ENCODE measurements at places on chromosomes 16 and 17.

DNA sequence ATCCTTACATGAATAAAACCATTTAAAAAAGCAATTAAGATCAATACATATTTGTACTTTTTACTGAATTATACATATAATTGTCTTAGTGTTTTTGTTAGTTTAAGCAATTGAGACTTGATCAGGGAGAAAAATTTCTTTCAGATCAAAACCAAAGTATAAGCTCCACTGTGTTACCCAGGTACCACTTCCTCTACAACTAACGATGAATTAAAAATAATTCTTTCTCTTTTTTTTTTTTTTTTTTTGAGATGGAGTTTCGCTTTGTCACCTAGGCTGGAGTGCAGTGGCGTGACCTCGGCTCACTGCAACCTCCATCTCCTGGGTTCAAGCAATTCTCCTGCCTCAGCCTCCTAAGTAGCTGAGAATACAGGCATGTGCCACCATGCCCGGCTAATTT lies 6.8 kb downstream of the FBXO47 start:
- DNase-seq = no peak

GRCh38 chr17:71986886-71987285 lies 133.9 kb upstream of the SOX9 start:
- DNase-seq = no peak

GRCh38 chr17:58059141-58059540 lies 24.1 kb upstream of the DYNLL2 start:
- no peak for DNase-seq

DNA sequence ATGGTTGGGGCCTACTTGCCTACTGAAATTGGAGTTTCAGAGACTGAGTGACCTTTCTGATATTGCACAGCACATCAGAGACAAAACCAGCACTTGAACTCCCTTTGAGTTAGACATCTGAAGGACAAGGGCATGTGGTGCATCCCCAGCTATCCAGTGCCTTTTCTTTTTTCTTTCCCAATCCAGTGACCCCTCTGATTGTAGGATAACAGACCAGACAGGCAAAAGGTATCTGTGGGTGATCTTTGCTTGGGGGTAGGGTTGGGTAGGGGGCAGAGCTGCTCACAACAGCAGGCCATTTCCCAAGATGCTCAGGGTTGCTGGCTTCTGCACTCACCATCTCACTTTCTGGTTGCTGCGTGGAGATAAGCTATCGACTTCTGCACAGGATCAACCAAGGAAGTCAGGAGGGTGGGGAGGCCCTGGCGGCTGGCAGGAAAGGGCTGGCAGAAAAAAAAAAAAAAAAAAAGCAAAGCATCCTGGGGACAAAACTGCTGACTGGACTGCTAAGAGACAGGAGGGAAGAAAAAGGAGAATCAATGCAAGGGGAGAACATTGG lies 42.2 kb downstream of the HOXB1 start:
- no peak for DNase-seq

DNA sequence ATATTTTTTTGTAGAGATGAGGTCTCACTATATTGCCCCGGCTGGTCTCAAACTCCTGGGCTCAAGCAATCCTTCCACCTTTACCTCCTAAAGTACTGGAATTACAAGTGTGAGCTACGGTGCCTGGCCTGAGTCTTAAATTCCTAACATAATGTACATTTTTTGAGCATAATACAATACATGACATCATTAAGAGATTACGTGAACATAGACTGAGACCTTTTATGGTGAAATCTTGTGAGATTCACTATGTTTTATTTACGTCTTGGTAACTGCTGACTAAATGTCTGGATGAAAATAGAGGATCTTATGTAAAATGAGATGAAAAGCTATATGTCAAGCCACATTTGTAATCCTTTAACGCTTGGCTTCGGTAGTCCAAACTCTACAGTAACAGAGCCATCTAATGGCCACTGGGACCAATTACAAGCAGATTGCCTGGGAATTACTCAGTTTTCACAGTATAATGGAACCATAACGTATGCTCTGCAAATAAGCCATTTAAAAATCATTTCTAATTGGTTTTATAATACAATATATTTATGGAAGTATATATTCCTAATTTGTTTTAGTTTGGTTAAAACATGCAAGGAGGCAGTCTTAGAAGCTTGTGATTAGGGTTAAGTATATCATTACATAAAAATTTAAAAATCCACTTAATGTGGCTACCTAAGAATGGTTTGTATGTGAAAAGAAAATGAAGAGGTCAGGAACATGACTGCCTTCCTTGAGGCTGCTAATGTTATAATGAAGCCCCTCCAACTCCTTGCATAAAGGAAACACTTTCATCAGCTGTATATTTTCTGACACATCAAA lies 8.1 kb upstream of the EFCAB13 start:
- DNase-seq = no peak

GRCh38 chr16:78364556-78364880 lies 265.1 kb downstream of the WWOX start:
- DNase-seq = no peak

DNA sequence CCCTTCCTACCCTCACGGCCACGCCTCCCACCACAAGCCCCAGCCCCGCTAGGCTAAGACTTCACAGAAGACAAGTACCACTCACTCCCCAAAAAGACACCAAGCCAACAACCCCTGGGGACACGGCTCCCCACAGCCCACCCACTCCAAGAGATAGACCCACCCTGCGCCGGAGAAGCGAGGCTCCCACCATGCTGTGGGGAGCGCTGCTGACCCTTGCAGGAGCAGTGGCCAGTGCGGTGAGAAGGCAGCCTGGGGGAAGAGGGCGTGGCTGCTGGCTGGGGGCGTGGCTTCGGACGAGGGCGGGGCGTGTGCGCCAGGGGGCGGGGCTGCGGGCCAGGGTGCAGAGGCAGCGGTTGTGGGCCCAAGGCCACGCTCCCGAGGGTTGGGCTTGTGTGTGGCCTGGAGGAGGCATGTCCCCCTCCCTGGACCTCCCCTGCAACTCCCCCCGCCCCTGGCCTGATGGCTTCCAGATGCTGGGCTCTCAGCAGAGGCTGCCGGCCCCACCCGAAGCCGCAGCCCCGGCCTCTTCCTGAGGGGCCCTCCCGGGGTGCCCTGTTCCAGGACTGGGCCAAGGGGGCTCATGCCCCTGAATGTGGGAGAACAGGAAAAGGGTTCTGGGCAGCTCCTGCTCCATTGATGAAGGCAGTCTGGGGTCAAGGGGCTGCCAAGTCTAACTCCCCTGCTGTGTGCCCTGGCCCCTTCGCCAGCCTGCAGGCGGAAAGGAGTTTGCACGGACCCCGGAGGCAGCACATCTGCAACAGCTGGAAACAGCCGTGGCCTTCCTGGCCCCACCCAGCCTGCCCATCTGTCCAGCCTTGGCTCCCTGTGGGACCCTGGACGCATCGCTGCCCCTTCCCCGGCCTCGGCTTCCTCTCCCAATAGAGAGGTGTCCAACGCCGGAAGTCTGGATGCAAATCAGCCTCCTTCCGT lies 9.1 kb downstream of the TFAP4 start:
- DNase-seq = no peak

- no peak for DNase-seq
These were observed 37.9 kb downstream of the CMIP start for GRCh38 chr16:81482329-81483063.

DNA sequence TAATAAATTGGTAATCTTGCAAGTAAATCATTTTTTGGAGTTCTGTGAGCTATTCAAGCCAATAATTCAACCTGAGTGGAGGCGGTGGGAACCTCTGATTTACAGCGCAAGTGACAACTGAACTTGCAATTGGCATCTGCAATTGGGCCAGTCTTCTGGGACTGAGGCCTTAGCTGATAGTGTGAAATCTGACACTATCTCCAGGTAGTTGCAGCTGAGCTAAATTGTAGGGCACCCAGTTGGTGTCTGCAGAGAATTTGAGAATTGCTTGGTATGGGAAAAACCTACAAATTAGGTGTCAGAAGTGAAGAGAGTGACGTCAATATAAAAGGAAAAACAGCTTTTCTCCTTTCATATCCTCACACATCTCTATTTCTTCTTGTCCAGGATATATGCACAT lies 1633.6 kb upstream of the GOT2 start:
- DNase-seq = no peak

- no peak for DNase-seq
These were observed 75.1 kb downstream of the GRIN2A start for GRCh38 chr16:10107081-10107480.

DNA sequence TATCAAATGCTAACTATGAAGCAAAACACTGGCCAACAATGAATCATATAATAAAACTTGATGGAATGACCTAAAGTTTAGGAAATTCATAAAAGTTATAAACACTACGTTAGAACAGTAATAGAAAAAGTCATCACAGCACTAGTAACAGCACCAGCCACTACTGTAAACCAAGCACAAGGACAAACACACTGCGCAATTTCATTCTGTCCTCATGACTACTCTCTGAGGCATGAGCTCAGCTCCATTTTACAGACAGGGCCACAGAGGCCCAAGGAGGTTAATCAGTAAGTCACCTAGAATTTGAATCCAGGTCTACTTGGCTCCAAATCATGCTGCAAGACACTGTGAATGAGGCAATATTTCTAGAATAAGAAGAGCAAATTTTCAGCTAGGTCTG lies 13.4 kb downstream of the EMC8 start:
- no peak for DNase-seq

- no peak for DNase-seq
These were observed 147.1 kb downstream of the RPTOR start for GRCh38 chr17:80691784-80692183.

DNA sequence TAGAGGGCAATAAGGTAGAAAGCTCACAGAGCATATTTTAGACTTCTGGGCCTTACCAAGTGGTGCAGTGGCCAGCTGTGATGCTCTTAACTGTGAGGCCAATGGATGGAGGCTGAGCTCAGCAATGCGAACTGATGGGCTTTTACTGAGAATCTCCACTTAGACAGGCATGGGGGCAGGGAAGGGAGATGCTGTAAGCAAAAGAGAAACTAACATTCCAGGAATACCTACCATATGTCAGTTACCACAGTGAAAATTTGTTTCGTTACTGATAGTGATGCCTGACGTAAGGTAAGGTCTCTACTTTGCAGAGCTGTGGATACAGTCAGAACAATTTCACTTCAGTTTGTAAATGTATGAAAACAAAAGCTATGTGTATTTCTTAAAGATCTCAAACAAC lies 250.6 kb upstream of the ZFHX3 start:
- DNase-seq = no peak

- no peak for DNase-seq
These were observed 13.9 kb downstream of the MMP2 start for GRCh38 chr16:55492756-55493380.

GRCh38 chr17:17120294-17120693 lies 78.0 kb downstream of the MPRIP start:
- DNase-seq = no peak

DNA sequence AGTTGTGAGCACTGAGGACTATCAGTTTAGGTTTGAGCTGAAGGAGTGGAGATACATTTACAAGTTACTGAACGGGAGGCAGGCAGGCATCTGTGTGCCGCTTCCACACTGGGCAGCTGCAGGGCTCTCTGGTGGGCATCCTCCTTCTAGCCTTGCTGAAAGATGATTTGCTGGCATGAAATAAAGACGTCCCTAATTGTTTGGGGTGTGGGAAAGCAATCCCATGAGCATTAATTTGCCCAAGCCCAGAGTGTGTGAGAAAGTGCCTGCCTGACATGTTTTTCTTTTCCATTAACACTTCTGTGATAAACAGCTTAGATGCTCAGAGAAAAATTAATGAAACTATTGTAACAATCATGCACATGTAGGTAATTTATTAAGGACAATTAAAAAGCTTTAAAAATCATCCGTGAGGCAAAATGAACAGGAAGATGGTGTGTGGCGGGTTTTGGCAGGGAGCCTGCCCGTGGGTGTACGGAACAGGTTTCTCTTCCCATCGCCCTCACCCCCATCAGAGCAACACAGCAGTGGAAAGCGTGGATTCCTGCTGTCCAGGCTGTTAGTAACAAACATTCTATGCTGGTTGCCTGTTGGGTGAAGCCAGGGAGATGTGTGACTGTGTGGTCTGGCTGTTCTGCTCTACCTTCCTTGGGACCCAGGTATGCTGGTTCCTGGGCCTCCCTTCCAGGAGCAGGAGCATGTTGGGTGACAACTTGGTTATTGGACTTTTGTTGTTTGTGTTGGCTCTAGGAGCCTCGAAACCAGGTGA lies 191.9 kb downstream of the MSI2 start:
- no peak for DNase-seq

GRCh38 chr17:28616281-28616680 lies 2.3 kb upstream of the RSKR start:
- no peak for DNase-seq

DNA sequence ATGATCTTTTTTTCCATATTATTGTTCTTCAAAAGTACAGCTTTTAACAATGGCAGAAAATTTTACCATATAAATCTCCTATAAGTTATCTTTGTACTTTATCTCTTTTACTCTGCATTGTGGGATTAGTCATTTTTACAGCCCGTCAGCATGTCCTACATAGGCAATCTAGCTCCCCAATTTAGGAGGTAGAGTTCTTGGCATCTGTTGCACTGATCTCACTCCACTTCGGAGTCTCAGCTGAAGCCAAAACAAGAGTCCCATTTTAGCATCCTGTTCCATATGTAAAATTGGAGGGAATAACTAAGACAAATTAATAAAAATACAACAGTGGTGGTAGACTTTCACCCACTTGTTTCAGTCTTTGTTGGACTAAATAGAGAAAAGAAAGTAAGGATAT lies 31.1 kb upstream of the PRSS54 start:
- no peak for DNase-seq

DNA sequence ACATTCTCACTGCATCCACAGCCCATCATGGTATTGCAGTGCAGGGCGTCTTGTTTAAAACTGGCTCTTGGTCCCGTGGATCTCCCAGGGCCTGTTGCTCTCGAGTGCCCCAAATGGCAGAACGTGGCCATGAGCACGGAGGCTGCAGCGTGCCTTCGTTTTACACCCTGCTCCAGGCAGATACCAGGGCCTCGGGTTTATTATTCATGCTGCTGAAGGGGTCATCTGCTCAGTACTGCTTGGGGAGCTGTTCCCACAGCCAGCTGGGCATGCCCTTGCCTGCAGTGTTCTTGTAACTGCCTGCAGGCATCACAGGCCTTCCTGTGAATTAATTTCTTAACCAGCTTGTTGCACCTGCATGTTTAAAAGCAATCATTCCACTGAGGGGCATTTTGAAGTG lies 129.7 kb upstream of the CHMP6 start:
- peak; percentile 9 for DNase-seq
